IMR-90 (cell line): ENCODE measurements at places on chromosomes 12 and 14. TPM values are rescaled to one million over a fixed set of nuclear protein-coding genes. Genes with fewer than 3 reads are reported as not detected.

Gene MANSC4
- not detected in 2 replicates for total RNA-seq

Gene HOTAIR
- not detected in 2 replicates for total RNA-seq

Gene SMAGP
- 12.2 and 15.6 TPM in 2 replicates for total RNA-seq

Gene PRB2
- total RNA-seq, result not detected in 2 replicates

Gene BCL7A
- total RNA-seq, result 5.6 and 6.1 TPM in 2 replicates

Gene CSRP2
- 156 and 157 TPM in 2 replicates for total RNA-seq

Gene ANO2
- total RNA-seq, result 0.28 TPM in 1 of 2 replicates, not detected in the other

Gene GPRC5D
- not detected in 2 replicates for total RNA-seq

Gene FGD6
- 9.5 and 9.7 TPM in 2 replicates for total RNA-seq

Gene ADCY6
- 18.1 and 18.5 TPM in 2 replicates for total RNA-seq

Gene RASSF8
- 50.5 and 50.8 TPM in 2 replicates for total RNA-seq

Gene APOLD1
- total RNA-seq, result 4.2 and 4.5 TPM in 2 replicates

Gene GMPR2
- 56.1 and 92.5 TPM in 2 replicates for total RNA-seq

Gene MYH7
- not detected in 2 replicates for total RNA-seq

Gene LRP1
- 73.1 and 75.5 TPM in 2 replicates for total RNA-seq

Gene ERP27
- total RNA-seq, result not detected in 2 replicates

Gene TCL1A
- total RNA-seq, result not detected in 2 replicates

Gene PSMD9
- total RNA-seq, result 142 and 156 TPM in 2 replicates

Gene POTEM
- total RNA-seq, result not detected in 2 replicates

Gene ADAMTS20
- not detected in 2 replicates for total RNA-seq

Gene BTG1
- total RNA-seq, result 3.8 and 8.1 TPM in 2 replicates

Gene EPYC
- not detected in 2 replicates for total RNA-seq

Gene SLC6A12
- total RNA-seq, result not detected in 2 replicates

Gene KRT85
- total RNA-seq, result not detected in 2 replicates

Gene CLECL1
- total RNA-seq, result not detected in 2 replicates

Gene MGP
- 0.56 and 1.4 TPM in 2 replicates for total RNA-seq

Gene TARBP2
- 27.4 and 27.8 TPM in 2 replicates for total RNA-seq
